ENCODE measurements at places on chromosomes 6 and 20.

- no peak for DNase-seq
Observed at GRCh38 chr6:121143476-121143875, 190.8 kb downstream of the TBC1D32 start.

DNA sequence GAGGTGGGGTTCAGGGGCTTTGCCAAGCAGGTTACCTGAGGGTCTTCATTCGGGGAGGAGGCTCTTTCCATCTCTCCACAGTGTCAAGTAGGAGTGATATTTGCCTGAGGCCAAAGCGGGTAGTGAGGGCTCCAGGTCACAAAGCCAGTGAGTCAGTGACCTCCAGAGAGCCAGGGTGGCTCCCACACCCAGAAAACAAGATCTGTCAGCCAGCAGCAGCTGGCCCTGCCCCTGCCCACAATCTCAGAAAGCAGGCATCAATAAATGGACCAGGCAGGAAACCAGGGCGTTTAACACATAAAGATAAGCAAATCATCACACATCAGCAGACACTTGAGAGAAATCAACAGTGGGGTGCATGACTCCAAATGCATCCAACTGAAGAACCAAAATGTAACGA is 250.8 kb downstream of the CDH26 start:
- DNase-seq, result no peak

GRCh38 chr6:151784441-151785214 is 22.9 kb upstream of the ESR1 start:
- no peak for DNase-seq

GRCh38 chr6:53070806-53071205 is 5.6 kb downstream of the FBXO9 start:
- no peak for DNase-seq

- no peak for DNase-seq
Observed at GRCh38 chr6:13295576-13295975, 32.8 kb downstream of the TBC1D7 start.

DNA sequence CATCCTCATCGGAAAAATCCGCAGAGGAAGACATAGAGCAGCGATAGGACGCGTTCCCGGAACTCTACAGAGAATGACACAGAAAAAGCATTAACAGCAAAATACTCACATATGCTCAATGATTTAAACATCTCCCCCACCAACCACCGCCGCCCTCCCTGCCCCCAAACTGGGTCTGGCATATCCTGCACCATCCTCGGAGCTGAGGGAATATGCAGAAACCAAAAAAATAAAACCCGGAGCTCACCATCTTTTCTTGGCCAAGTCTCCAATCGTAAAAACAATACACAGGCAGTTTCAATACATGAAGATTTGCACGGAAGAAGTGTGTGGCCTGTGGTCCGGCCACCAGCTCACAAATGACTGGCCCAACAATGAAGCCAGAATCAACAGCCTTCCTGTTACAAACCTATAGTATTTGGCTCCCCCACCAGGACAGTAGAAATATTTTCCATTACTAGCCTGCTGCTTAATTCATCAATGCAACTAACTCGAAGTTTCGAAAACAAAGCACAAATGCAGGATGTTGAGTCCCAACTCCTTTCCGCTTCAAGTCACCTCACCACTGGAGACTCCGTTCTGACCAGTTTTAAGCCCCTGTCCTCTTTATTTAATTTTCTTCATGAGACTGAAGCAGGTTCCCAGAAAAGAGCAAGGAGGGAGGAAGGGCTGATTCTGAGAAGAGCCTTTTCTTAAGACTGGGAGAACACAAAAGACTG is 103.2 kb upstream of the BEND6 start:
- DNase-seq, result no peak

GRCh38 chr20:58883241-58883691 is 30.8 kb downstream of the GNAS start:
- no peak for DNase-seq

GRCh38 chr6:54320871-54321270 is 12.6 kb downstream of the TINAG start:
- no peak for DNase-seq

- no peak for DNase-seq
Observed at GRCh38 chr6:80962382-80962781, 790.1 kb downstream of the TENT5A start.

DNA sequence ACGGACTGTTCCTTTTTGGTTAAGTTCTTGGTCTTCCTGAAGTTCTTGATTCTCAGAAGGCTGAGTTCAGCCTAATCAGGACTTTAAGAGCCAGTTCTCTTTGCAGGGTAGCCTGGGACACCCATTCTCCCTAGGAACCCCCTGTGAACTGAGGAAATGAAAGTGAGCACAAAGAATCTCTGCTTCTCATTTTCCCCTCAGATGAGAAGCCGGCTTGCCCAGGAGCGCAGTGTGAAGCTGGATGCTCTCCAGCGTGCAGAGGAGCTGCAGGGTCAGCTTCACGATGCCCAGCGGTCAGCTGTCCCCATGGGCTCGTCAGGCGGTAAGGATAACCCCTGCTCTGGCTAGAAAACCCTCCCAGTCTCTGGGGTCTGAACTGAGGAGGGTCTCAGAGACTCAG is 34.0 kb downstream of the CD164 start:
- DNase-seq, result no peak

DNA sequence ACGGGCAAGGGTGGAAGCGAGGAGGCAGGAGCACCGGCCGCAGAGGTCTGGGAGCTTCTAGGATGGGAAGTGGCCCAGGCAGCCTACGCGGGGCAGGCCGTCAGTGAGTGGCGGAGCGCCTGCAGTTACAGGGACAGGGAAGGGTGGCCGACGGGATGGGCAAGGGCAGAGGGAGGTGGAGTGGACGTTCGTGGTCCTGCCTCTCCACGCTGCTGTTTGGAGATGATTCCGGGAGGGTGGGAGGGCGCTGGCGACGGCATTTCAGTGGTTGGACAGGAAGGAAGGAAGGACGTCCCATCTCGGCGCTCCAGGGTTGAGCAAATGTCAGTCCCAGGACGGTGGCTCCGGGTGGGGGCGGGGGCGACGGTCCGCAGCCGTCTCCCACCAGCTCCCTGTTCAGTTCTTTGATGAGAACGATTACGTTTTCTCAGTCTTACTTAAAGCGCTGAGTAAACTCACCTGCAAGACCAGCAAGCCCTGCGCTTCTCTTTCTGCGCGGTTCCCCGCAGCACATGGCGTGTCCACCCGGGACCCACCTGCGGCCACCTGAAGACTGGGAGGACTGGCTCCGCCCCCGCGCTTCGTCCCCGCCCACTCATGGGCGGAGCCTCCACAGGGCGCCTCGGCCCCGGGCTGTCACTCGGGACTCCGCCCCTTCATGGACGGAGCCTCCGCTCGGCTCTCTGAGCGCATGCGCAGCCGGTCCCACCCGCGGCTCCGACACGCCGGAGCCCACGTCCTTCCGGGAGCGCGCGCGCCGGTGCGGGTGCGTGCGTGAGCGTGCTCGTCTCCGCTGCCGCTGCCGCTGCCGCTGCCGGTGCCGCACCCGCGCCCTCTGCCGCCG is at the start of gene DNAJC5:
Gene DNAJC5 (plus strand): TSS at position 769 of the 844 bp plus-strand sequence. CDS start 33,220 bp downstream, outside the sequence.
- DNase-seq, result peak; percentile 75

- DNase-seq, result no peak
Observed at GRCh38 chr6:136762022-136762975, 30.0 kb downstream of the MAP3K5 start.

DNA sequence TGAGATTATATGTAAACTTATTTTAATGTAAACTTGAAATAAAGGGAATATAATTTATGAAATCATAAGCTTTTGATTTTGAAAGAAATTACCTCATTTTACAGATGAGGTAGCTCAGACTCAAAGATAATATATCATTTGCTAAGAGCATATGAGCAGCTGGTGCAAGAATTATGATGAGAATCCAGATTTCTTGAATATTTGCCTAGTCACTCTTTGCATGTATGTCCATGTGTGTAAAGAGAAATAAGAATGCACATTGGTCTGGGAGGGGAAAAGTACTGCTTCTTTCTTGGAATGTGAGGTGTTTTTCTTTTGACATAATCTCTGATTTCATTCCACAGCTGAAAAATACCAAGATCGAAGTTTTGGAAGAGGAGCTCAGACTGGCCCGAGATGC is 11.1 kb upstream of the SNRNP48 start:
- no peak for DNase-seq

GRCh38 chr6:156978948-156979347 is 201.8 kb downstream of the ARID1B start:
- DNase-seq, result no peak

DNA sequence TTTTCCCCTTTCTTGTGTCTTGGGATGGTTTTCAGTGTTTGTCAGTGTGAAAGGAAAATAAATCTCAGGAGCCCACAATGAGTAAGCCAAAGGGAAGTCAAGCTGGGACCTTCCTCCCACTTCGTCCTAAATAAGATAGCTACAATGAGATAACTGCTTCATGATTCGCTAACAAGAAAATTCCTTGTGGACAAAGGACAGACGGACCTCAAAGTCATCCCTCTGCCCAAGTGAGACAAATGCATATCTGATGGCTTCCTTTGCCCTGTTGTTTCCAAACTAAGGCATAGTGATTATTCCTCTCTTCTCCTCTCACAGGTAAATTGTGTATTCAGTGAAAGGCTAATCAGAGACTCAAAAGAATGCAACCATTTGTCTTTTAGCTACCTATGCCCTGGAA is 26.1 kb upstream of the ADTRP start:
- no peak for DNase-seq

GRCh38 chr6:152094992-152095592 is 287.6 kb downstream of the ESR1 start:
- DNase-seq, result peak; percentile 94

GRCh38 chr6:22444330-22444729 is 125.0 kb upstream of the HDGFL1 start:
- DNase-seq, result no peak

- DNase-seq, result no peak
Observed at GRCh38 chr20:56627122-56628014, 1.7 kb upstream of the TFAP2C start.

- DNase-seq, result no peak
Observed at GRCh38 chr6:38443352-38444144, 196.2 kb downstream of the BTBD9 start.

- no peak for DNase-seq
Observed at GRCh38 chr20:34600892-34601653, 42.6 kb downstream of the MAP1LC3A start.

- DNase-seq, result no peak
Observed at GRCh38 chr6:44951253-44951747, 376.8 kb upstream of the RUNX2 start.

- no peak for DNase-seq
Observed at GRCh38 chr20:38935285-38935684, 9.1 kb downstream of the FAM83D start.

Measured in brain pericyte (primary cell).